ENCODE measurements at places on chromosomes 5 and 9.

DNA sequence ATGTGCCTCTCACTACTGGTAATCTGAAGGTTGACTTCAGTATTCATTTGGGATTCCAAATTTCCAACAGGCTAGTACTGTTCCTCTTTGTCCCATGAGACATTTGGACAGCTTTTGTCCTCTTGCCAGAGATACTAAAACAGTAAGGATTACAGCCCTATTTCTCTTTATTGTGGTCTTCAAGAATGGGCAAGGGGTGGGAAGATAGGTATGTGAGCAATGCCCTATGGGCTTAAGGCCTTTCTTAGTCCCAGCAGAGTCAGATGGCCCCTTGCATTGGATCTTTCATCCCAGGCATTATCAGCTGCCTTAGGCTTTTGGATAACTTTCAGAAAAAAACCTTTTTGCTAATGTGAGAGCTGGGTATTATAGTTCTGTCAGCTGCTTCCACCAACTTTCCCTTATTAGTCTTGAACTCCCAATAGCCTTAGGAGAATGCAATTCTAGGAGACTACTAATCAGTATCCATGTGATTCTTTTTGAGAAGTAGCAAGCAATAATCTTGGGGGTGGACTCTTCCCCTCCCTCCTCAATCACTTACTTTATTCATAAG lies 361.1 kb upstream of the NUDT12 start:
- no peak for DNase-seq

DNA sequence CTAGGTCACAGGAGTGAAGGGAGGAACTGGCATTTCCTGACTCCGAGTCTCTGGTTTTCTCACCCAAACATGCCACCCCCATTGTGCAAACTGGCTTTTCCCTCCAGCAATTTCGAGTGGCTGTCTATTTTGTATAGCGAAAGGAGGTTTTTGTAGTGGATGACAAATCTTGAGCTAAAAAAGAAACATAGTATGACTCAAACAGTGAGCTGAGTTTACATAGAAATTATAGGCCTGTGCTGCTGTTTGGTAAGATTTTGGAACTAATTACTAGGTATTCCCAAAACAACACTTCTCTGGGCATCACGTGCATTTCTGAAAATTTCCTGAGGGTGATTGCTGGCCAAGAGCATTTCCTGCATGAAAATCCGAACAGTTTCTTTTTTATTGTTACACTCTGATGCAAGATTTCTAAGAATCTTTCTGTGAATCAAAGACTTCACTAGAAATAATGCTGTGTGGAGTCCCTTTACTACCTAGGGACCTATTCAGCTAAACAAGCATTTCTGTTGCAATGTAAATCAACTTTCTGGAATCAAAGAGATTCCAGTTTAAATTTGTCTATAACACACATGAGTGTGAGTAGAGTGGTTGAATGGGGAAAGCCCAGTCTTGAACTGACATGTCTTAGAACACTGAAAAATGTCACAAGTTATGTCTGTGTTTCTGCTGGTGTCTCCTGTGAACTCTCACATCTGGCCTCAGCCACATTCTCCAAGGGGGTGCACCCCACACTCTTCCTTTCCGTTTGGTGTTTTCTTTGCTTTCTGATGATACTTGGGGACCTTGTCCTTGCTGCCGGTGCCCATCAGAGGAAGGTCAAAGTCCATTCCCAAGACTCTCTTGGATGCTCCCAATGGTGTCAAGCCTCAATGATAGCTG lies 33.3 kb upstream of the DAPK1 start:
- no peak for DNase-seq

- no peak for DNase-seq
These were observed 48.2 kb upstream of the GPR151 start for GRCh38 chr5:146564007-146564762.

GRCh38 chr5:138954257-138955012 lies 79.3 kb upstream of the LRRTM2 start:
- no peak for DNase-seq

- DNase-seq: no peak
These were observed 545.4 kb downstream of the CDH9 start for GRCh38 chr5:26492906-26493459.

- DNase-seq: no peak
These were observed 97.7 kb upstream of the SLC12A2 start for GRCh38 chr5:127985811-127986325.

DNA sequence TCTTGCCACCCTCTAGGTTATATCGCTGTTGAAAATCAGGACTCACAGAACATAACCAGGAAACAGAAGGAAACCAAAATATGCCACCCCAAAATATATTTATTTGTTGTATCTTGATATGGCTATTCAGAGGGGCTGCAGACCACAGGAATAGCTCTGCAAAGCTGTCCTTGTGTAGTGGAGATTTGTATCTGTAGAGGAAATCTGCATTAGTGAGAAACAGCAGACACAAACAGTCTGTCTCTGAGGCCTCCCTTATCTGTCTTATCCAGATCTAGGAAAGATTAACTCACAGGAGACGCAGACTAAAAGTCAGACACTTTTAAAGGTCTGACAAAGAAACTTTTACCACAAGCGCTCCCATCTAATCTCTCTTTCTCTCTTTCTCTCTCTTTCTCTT lies 54.1 kb upstream of the CEMIP2 start:
- no peak for DNase-seq

DNA sequence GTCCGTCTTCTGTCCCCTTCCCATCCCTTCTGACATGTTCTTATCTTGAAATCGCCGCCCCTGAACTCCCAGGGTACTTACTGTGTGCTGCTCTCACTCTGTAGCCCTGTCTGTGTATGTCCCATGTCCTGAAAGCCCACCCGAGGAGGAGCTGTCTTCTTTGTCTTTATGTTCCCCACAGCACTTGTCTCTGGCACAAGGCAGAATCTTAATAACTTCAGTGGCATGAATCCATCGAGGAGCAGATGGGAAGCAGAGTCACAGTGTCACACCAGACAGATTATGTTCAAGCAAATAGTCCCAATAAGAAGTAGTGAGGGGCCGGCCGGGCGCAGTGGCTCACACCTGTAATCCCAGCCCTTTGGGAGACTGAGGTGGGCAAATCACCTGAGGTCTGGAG lies 29.7 kb upstream of the LTC4S start:
- no peak for DNase-seq

DNA sequence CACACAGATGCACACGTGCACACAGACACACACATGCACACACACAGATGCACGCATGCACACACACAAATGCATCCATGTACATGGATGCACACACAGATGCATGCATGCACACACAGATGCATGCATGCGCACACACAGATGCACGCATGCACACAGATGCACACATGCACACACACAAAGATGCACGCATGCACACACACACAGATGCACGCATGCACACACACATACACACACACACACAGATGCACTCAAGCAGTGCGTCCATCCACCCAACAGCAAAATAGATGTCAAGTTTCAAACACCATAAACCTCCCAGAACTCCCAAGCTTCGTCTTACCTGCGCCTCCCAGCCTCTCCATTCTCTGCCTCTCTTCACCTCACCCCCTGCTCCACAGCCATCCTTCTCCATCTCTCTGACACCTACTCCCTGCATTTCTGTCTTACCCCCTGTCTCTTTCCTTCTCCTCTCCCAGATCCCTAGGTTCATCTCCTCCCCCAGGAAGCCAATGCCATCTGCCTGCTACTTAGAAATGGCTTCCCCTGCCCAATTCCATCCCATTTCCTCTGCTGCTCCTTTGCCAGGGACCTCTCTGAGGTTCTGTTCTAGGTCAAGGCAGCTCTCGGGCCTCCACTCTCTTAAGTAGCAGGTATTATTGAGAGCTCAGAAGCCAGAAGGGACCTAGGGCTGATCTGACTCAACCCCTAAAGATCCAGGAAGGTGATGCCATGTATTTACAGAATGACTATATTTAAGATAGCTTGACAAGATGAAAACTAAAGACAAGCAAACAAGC lies 297.2 kb downstream of the MED10 start:
- DNase-seq: no peak

GRCh38 chr9:95197692-95198271 lies 119.7 kb downstream of the FANCC start:
- DNase-seq: no peak
